ENCODE measurements at places on chromosomes 2 and 18.

- no peak for DNase-seq
Measured at GRCh38 chr2:19762142-19762541, 139.6 kb downstream of the TTC32 start.

DNA sequence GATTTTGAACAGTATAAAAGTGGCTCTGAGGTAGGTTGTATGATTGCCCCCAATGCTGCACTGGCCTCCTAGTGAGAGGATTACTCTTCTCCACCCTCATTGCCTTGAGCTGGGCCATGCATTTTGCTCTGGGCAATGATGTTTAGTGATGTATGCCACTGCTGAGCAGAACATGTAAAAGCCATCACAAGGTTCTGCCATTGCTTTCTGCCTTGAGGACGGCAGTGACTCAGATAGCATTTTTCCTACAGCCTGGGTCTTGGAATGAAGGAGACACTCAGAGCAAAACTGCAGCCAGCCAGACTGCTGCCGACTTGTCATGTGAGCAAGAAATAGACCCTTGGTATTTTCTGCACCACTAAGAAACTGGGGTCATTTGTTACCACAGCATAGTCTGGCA is 27.6 kb downstream of the GPATCH11 start:
- no peak for DNase-seq

- DNase-seq, result no peak
Measured at GRCh38 chr18:41372046-41372665, 582.9 kb upstream of the PIK3C3 start.

GRCh38 chr18:69397096-69397495 is 3.6 kb upstream of the DOK6 start:
- DNase-seq, result no peak

DNA sequence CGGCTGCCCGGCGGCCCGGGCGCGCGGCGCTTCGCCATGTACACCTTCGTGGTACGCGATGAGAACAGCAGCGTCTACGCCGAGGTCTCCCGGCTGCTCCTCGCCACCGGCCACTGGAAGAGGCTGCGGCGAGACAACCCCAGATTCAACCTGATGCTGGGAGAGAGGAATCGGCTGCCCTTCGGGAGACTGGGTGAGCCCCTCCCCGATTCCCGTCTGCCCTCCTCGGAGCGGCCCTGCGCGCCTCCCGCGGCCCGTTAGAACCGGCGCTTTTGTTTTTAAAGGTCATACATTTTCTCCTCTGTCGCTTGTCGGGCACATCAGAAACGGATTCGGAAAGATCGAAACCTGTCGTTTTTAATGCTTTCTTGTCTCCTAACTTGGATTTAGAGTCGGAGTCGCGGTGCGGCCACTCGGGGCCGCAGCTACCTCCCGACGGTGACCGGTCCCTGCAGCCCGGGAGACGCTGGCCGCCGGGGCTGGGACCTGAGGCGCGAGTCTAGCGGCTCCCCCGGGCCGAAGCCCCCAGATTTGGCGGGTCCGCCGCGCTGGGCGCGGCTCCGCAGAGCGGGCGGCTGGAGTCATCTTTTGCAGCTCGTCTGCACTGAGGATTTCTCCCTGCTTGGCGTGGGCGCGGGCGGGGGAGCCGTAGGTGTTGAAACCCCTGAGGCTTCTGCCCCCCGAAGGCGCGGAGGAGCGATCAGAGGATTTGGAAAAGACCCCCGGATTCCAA is 519 bp downstream of the TTL start:
- peak; percentile 23 for DNase-seq

DNA sequence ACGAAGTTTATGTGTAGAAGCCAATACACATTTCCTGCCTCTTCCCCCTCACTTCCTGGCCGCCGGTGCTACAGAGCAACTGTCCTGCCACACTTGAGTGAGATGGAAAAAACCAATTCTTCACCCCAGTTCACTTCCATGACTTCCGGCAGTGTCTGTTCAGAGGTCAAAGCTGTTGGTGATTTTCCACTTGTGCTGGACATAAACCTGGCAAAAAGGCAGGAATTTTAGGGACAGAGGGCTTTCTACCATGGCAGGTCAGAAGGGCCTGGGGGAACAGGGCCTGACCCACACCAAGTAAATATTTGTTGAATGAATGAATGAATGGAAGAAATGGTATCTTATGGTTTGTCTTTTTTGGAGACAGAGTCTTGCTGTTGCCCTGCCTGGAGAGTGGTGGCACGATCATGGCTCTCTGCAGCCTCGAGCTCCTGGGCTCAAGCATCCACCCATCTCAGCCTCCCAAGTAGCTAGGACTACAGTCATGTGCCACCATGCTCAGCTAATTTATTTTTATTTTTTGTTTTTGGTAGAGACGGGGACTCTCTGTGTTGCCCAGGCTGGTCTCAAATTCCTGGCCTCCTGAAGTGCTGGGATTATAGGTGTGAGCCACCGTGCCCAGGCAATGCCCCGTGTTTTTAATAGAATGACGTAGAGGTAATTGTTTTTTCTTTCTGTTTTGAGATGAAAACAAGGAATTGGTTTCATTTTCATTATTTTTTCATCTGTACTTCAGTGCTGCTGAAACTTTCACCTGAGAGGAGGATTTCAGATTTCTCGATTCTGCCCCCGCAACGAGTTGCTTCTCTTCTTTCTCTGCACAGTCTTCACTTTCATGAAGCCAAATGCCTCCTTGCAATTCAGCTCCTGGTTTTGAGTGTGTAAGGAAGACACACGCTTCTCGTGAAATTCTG is 48.0 kb upstream of the LPIN2 start:
- peak; percentile 46 for DNase-seq

DNA sequence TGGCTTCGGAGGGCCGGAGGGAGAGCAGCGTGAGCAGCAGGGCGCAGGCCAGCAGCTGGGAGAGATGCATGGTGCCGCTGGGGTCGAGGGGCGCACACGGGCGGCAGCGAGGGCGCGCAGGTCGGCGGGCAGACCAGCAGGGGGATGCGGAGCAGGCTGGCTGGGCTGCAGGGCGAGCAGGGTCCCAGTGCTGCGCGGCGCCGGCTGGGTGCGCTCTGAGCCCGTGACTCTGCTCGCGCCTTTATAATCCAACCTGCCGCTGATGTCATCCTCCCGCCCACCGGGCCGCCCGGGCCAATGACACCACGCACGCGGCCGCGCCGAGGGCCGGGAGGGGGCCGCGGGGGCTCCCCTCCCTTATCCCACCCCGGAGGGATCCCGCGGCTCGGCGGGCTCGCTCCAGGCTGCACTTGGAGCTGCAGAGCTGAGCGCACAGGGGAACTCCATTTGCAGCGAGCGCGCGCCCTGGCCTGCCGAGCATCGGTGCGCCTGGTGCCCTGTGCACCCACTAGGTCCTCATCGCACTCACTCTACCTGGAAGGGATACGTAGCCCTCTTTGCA is at the start of gene NPPC:
Gene NPPC (minus strand): TSS at position 217 of the 562 bp plus-strand sequence. CDS start 147 bp downstream, at position 70.
- peak; percentile 73 for DNase-seq

- no peak for DNase-seq
Measured at GRCh38 chr2:38106405-38107094, 30.6 kb upstream of the CYP1B1 start.

DNA sequence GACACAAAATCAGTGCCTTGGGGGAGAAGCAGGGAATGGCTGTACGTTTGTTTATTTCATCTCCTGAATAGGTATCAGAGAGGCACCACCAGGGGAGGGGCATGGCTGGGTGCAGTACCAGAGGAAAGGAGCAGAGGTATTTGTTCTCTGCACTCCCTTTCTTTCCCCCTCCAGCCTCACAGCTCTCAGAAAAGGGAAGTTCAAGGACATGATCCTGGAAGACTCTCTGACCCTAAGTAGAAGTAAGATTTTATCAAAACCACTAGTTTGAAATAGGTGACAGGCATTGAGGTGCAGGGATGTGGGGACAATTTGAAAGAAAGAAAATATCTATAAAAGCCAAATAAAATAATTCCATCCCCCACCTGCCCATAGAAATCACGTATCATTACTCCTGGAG is 136.5 kb downstream of the LRRTM1 start:
- DNase-seq, result no peak

GRCh38 chr2:239819091-239819973 is 205.8 kb downstream of the NDUFA10 start:
- DNase-seq, result no peak

- DNase-seq, result no peak
Measured at GRCh38 chr2:26631401-26632170, 9.6 kb downstream of the CIB4 start.

- no peak for DNase-seq
Measured at GRCh38 chr18:23694637-23695430, 5.6 kb downstream of the LAMA3 start.

GRCh38 chr18:34710458-34710914 is 388 bp downstream of the DTNA start:
- no peak for DNase-seq

DNA sequence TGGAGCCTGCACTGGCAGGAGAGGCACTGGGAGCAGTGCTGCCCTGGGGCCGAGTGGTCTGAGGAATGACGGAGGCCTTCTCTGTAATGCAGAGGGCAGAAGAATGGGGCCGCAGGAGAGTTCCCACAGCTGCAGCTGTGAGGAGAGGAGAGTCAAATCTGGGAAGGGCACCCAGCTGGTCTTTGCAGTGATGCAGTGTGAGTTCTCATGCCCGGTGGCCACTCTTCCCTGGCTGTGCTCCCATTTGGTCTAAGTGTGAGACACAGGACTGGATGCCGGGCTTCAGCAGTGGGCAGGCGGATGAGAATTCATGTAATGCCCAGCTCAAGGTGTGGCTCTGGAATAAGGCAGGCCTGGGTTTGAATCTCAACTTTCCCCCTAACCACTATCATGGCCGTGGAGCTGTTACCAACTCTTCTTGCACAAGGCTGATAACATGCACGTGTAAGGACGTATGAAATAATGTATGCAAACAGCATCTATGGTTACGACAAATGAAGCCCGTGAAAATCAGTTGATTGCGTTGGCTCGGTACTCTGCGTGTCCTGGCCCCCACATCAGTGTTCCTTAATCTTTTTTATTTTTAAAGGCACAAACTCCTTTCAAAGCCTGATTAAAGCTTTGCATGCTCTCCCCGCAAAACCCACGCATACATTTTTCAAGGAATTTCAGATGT is 71.6 kb downstream of the ACKR3 start:
- no peak for DNase-seq

DNA sequence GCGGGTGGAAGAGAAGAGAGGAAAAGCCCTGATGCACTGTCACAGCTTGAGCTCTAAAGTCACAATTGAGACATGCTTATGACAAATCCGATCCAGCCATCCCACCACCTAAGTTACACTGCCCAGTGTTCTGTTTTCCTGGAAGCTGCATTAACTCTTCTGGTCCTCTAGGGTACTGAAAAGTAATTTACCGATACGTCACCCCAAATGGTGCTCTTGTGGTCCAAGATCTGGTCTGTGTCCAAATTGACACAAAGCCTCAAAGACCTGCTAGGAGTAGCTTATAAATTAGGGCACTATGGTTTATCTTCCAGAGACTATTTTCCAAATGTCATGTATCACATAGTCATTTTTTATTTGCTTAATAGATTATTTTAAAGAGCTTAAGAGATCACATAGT is 186.7 kb upstream of the ETAA1 start:
- no peak for DNase-seq

- no peak for DNase-seq
Measured at GRCh38 chr2:22885245-22885644, 499.7 kb upstream of the KLHL29 start.

DNA sequence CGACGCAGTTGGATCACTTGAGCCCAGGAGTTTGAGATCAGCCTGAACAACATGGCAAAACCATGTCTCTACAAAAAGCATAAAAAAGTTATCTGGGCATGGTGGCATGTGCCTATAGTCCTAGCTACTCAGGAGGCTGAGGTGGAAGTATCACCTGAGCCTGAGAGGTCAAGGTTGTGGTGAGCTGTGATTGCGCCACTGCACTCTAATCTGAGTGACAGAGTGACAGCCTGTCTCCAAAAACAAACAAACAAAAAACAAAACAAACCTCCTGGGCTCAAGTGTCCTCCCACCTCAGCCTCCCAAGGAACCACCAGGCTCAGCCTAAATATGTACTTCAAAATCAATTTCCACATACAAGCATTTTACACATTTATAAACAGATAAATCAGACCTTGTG is 83.8 kb downstream of the STRN start:
- no peak for DNase-seq

- peak; percentile 29 for DNase-seq
Measured at GRCh38 chr2:10079870-10080535, at the start of gene CYS1. CYS1 (minus strand) TSS chr2:10080411; CDS start chr2:10080223, 188 bp downstream.

- DNase-seq, result no peak
Measured at GRCh38 chr2:70850925-70851324, 15.3 kb upstream of the CD207 start.

DNA sequence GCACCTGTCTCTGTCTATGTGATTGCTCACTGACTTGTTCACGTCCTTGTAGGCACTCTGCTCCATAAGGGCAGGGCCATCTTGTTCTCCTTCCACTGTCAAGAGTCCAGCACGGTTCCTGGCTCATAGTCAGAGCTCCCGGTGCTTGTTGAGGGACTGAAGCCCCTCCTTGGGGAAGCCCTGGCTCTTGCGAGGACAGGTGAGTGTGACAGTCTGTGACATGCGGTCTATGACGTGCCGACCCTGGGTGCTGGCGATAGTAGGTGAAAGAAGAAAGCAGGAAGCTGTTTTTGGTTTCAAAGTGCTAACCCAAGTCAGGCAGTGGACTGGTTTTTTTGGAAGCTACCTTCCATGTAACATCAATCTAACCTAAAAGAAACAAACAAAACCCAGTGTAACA is 18.8 kb downstream of the TSHZ1 start:
- no peak for DNase-seq

DNA sequence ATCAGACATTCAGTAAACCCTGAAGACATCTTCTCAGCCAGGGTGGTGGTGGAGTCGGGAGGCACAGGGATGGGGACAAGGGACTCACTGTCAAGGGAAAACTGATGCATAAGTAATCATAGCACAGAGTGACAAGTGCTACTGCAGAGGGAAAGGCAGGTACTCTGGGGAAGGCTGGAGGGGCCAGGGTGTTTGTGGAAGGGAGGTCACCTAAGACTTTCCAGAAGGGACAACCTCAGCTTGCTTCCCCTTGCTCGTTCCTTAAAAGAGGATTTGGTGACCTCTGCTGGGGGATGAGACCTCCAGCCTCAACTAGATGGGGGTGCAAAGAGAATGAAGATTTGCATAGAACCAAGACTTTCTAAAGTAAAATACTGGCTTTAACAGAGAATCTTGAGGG is 99.5 kb downstream of the SLC4A3 start:
- no peak for DNase-seq

- no peak for DNase-seq
Measured at GRCh38 chr2:154264024-154264423, 392.3 kb downstream of the GALNT13 start.

DNA sequence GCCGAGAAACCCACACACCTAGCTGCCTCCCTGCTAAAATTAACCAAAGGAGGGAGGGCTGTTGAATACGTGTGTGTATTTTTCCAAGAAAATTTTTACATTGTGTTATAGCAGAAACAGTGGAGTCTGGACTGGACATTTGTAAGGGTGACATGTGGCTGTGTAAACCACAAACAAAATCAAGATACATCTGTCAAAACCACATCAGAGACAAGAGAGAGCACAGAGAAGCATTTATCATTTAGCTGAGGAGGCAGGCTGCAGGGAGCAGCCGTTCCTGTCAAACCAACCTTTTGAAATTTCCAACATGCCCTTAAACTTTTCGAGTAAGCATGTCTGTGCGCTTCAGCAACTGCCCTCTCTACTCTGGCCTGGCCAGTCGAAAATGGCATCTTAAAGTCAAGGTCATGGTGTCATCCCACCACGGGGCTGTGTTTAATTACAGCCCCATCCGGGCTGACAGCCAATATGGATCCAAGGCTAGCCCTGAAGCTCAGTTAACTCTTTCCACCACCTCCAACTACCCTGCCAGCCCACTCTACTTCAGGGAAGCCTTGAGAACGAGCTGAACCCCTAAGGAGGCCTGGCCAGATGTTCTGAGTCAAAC is 8.4 kb downstream of the BCL11A start:
- DNase-seq, result no peak

Measured in common myeloid progenitor, CD34-positive (primary cell).